ENCODE measurements at places on chromosomes 4 and X. TPM values are rescaled to one million over a fixed set of nuclear protein-coding genes. Genes with fewer than 3 reads are reported as not detected.

Gene GJB1
- polyA plus RNA-seq = 81.6 TPM

Gene SNX25
- 1.9 TPM for polyA plus RNA-seq

Gene PAGE2B
- 0.24 TPM for polyA plus RNA-seq

Gene GEMIN8
- polyA plus RNA-seq = 18.0 TPM

Gene RASGEF1B
- 7.6 TPM for polyA plus RNA-seq

Gene TLR7
- polyA plus RNA-seq = 0.27 TPM

Gene DAPP1
- polyA plus RNA-seq = 2.4 TPM

Gene CASK
- 19.5 TPM for polyA plus RNA-seq

Gene IGSF1
- polyA plus RNA-seq = 0.15 TPM

Gene CTAG1B
- polyA plus RNA-seq = not detected

Gene TMEM33
- polyA plus RNA-seq = 6.7 TPM

Gene NXF3
- polyA plus RNA-seq = 2.0 TPM

Gene TCEAL7
- 4.3 TPM for polyA plus RNA-seq

Gene ENAM
- polyA plus RNA-seq = 0.04 TPM

Gene SOD3
- polyA plus RNA-seq = 15.6 TPM

Gene PRICKLE3
- 4.3 TPM for polyA plus RNA-seq

Gene F9
- polyA plus RNA-seq = not detected

Gene DRD5
- polyA plus RNA-seq = 0.15 TPM

Gene GYG2
- polyA plus RNA-seq = 12.5 TPM

Gene NRK
- not detected for polyA plus RNA-seq

Gene ZNF674
- polyA plus RNA-seq = 0.89 TPM

Gene PRDM5
- 17.3 TPM for polyA plus RNA-seq

Gene AKAP4
- polyA plus RNA-seq = not detected

Gene DIPK2B
- 3.5 TPM for polyA plus RNA-seq

Gene SLC2A9
- polyA plus RNA-seq = 7.4 TPM

Gene GABRA4
- polyA plus RNA-seq = 0.18 TPM

Gene NAP1L3
- 5.1 TPM for polyA plus RNA-seq

Gene GABRB1
- 0.78 TPM for polyA plus RNA-seq

Gene SAP30
- polyA plus RNA-seq = 8.6 TPM

Gene WNK3
- not detected for polyA plus RNA-seq

Gene NPFFR2
- 0.04 TPM for polyA plus RNA-seq

Gene IL3RA
- polyA plus RNA-seq = 10.6 TPM

Gene GRPR
- polyA plus RNA-seq = not detected

Gene ARHGEF9
- 16.5 TPM for polyA plus RNA-seq

Gene FGF2
- 1.2 TPM for polyA plus RNA-seq

Gene LRIT3
- 0.24 TPM for polyA plus RNA-seq

Gene SH3RF1
- 12.2 TPM for polyA plus RNA-seq

Data from small intestine (tissue), 16 donors.